ENCODE measurements at places on chromosomes 3 and 15.

GRCh38 chr3:195522254-195523023 is 20.7 kb downstream of the PPP1R2 start:
- no peak overlapping the region for H3K27ac ChIP-seq
- no peak for DNase-seq
- no peak overlapping the region for H3K4me3 ChIP-seq
- H3K36me3 ChIP-seq = peaks cover 35% of the 10 kb centered on the region
- H3K4me1 ChIP-seq = peaks cover 23% of the 10 kb centered on the region
- no peaks in the 10 kb centered on the region for H3K27me3 ChIP-seq

DNA sequence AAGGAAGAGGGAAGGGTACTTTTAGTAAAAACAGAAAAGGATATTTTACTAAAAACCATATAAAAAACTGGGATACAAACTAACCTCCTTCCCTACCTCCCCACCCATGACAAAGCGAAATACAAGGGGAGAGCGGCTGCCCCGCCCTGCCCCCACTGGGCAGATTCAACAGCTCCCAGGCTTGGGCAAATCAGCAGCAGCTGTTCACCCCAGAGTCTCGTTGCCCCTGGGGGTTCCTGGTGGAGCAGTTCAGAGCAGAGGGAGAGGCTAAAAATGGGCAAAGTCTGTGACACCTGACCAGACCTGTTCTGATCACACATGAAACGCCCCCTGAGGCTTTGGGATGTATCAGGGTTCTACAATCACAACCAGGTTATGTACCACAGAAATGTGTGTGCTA is 2.5 kb upstream of the ETFA start:
- no peak overlapping the region for H3K4me3 ChIP-seq
- no peaks in the 10 kb centered on the region for H3K27me3 ChIP-seq

GRCh38 chr15:34794590-34795206 is 651 bp downstream of the ACTC1 start:
- no peak overlapping the region for H3K27ac ChIP-seq
- no peaks in the 10 kb centered on the region for H3K4me1 ChIP-seq
- H3K27me3 ChIP-seq = peaks cover 55% of the 10 kb centered on the region
- DNase-seq = no peak

- peak overlapping the region; percentile 74 for H3K27ac ChIP-seq
- H3K27me3 ChIP-seq = peaks cover 2% of the 10 kb centered on the region
- DNase-seq = peak; percentile 28
- H3K4me1 ChIP-seq = peaks cover 30% of the 10 kb centered on the region
These were observed 62.5 kb upstream of the ANKRD28 start for GRCh38 chr3:15860014-15860934.

GRCh38 chr3:117282566-117282965 is 573.0 kb downstream of the TUSC7 start:
- no peaks in the 10 kb centered on the region for H3K4me1 ChIP-seq
- H3K27me3 ChIP-seq = no peaks in the 10 kb centered on the region
- H3K4me3 ChIP-seq = no peak overlapping the region
- H3K27ac ChIP-seq = no peak overlapping the region
- no peaks in the 10 kb centered on the region for H3K36me3 ChIP-seq

DNA sequence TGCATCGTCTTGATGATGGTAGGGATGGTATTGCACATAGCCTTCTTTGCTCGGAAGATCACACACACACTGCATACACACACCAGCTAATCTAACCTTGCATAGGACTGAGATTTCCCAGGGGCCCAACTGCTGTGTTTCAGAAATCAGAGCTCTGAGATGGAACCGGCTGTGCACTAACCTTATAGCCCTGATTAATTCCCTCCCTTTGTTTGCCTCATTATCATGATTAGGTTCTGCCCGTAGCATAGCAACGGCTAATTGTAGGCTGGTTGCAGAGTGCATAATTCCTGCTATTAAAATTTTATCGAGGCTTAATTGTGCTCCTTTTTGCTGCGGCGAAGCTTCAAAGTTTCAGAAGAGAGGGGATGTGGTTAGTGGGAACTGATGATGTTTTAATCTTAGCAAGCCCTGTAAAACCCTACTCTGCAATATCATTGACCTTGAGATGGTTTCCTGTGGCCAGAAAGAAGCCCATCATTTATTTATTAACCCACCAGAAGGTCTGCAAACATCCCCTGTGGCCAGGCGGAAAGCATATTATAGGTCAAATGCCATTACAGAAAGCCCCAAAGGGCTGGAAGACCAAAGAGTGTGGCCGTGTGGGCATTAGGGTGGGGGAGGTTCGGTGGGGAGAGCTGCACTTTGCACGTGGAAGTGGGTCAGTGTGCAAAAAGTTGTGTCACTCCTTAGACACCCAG is 56.2 kb upstream of the GLCE start:
- H3K4me3 ChIP-seq = no peak overlapping the region
- no peak overlapping the region for H3K27ac ChIP-seq
- H3K36me3 ChIP-seq = no peaks in the 10 kb centered on the region
- peaks cover 15% of the 10 kb centered on the region for H3K4me1 ChIP-seq
- no peak for DNase-seq

DNA sequence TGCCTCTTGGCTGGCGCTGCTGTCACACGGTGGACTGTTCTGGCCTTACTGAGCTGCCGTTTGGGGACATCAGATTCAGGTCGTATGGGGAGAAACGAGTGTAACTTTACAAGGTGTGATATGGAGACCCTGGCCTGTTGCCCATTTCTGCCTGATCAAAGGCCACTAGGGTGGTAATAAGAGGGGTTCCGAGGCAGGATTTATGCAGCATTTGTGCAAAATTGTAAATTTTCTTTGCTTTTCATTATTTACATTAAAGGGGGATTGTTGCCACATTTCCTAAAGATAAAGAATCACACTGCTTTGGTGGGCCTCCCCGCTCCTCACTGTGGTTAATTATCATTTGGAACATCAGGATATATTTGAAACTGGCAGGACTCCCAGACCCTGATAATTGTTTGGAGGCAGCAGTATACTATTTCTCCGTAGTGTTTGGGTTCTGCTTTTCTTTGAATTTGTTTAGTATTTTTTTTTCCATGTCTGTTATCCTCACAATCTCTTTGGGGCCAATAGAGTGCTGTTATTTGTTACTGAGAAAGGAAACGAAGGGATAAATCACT is 891 bp downstream of the NXPE3 start:
- peaks cover 43% of the 10 kb centered on the region for H3K4me1 ChIP-seq
- peak overlapping the region; percentile 97 for H3K4me3 ChIP-seq
- no peak for DNase-seq
- peaks cover 24% of the 10 kb centered on the region for H3K36me3 ChIP-seq

- no peak overlapping the region for H3K27ac ChIP-seq
- H3K36me3 ChIP-seq = no peaks in the 10 kb centered on the region
- peaks cover 38% of the 10 kb centered on the region for H3K27me3 ChIP-seq
- H3K4me3 ChIP-seq = no peak overlapping the region
- no peak for DNase-seq
- H3K4me1 ChIP-seq = peaks cover 10% of the 10 kb centered on the region
These were observed 5.5 kb downstream of the ARHGEF26 start for GRCh38 chr3:154126651-154127050.

DNA sequence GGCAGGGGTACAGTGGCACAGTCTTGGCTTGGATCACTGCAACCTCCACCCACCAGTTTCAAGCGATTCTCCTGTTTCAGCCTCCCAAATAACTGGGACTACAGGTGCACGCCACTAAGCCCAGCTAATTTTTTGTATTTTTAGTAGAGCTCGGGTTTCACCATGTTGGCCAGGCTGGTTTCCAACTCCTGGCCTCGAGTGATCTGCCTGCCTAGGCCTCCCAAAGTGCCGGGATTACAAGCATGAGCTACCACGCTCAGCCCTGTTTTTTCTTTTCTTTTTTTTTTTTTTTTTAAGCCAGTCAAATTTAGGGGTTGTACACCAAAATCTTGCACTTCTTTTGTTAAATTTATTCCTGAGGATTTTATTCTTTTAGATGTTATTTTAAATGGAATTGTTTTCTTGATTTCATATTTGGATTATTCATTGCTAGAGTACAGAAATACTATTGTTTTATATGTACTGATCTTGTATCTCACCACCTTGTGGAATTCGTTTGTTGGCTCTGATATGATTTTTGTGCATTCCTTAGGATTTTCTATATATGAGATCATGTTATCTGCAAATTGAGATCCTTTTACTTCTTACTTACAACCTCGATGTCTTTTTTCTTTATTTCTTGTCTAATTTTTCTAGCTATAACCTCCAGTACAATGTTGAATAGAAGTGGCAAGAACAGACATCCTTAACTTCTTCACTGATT is 65.6 kb downstream of the ZNF609 start:
- no peaks in the 10 kb centered on the region for H3K27me3 ChIP-seq
- no peak overlapping the region for H3K4me3 ChIP-seq
- no peak overlapping the region for H3K27ac ChIP-seq
- peaks cover 26% of the 10 kb centered on the region for H3K36me3 ChIP-seq
- H3K4me1 ChIP-seq = peaks cover 38% of the 10 kb centered on the region

All from T-helper 2 cell treated with Interferon-gamma antibody and Interleukin-4, amounts not matched to agents 5 μg/mL and 100 μg/mL, for 36 hours (primary cell).